ENCODE measurements at places on chromosomes 6 and 20.

DNA sequence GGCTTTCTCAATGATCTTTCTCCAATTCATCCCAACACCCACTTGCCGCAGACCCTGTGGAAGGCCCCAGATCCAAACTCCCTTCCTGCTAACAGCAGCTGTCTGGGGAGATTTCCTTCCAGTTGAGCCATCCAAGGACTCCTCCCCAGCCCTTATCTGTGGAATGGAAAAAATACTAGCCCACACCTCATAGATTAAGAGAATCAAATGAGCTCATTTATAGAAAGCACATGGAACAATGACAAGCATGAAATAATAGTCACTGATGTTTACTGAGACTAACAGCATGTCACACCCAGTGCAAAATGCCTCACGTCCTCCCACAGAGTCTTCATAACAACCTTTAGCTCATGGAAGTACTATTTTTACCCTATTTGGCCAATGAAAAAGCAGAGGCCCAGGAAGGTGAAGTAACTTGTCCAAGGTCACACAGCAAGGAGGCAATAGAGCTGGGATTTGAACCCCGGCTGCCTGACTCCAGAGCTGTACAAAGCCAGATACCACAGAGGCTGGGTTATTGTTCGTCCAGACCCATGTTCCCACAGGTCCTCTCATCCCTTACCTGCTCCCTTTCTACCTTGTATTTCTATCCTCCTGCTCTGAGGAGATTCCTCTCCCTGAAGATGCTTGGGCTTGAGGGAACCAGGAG lies 23.4 kb upstream of the PTGIS start:
- DNase-seq = no peak

DNA sequence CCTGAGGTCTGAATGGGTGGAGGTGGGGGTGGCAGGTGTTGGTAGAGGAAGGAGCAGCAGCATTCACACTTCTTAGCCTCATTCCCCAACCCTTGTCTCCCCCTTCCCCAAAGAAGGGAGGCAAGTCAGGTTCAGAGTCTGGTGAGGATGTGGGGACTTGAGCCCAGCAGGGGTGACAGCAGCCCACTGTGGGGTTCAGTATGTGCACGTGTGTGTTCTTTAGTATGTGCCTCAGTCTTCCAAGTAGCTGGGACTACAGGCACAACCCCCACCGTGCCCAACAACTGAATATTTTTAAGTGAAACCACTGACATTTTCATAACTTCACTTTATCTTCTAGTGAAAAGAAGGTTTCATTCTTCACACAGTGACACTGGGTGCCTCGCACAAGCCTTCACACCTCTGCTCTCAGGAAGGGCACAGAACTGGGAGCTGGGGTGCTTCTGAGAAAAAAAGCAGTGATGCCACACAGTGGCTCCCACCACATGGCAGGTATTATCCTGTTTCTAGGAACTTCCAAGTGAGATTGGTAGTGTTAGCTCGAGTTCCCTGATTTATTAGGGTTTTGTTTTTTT lies 33.4 kb upstream of the PRELID3B start:
- no peak for DNase-seq

GRCh38 chr6:17178754-17179529 lies 77.1 kb downstream of the STMND1 start:
- no peak for DNase-seq

DNA sequence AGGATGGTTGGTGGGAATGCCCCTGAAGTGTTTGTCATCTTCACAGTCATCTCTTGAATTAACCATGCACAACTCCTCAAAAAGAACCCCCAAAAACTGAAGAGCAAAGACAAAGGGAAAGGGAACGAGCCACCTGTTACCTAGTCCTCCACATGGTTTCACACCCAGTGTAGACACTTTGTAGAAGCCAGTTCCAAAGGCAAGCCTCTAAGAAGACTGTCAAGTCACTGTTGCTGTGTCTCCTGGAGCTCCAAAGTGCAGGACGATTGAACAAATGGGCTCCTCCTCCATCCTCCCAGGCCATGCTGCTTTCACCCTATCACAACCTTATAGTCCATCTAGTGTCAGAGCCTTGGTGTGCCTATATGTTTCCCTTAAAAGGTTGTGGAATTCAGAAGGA lies 277.6 kb upstream of the PRDM1 start:
- no peak for DNase-seq

DNA sequence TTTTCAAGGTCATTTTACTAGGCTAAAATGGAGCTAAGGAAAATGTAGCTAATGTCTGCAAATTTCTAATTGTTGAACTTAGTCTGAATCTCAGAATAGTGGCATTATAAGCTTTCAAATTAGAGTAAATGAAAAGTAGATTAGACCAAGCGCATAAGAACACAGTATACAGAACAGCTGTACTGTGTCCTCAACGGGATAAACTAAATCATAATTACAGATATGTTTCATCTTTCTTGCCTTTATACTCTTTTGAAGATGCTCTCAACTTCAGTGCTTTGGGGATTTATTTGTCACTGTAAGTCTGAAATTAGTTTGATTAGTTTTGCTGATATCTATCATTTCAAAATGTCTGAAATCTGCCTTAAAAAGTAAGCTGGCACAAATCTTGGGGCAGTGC lies 305.4 kb downstream of the LAMA2 start:
- DNase-seq = no peak

DNA sequence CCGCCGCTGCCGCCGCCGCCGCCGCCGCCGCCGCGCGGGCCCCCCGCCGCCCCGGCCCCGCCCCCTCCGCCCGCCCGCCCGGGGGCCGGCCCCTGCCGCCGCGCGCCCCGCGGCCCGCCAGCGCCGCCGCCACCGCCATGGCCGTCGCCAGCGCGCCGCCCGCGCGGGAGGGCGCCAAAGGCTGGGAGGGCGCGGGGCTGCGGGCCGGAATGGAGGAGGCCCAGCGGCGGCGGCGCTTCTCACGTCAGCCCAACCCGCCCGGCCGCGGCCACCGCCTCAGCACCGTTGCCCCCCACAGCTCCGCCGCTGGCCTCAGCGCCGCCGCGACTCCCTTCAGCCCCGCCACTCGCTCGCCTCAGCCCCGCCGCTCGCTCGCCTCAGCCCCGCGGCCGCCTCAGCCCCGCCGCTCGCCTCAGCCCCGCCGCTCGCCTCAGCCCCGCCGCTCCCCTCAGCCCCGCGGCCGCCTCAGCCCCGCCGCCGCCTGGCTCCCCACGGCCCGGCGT lies 258 bp downstream of the PHF10 start:
- DNase-seq = no peak

GRCh38 chr6:57256541-57256940 lies 34.4 kb upstream of the RAB23 start:
- DNase-seq = no peak

- peak; percentile 48 for DNase-seq
These were observed 1.2 kb downstream of the VARS1 start for GRCh38 chr6:31794294-31794865.

DNA sequence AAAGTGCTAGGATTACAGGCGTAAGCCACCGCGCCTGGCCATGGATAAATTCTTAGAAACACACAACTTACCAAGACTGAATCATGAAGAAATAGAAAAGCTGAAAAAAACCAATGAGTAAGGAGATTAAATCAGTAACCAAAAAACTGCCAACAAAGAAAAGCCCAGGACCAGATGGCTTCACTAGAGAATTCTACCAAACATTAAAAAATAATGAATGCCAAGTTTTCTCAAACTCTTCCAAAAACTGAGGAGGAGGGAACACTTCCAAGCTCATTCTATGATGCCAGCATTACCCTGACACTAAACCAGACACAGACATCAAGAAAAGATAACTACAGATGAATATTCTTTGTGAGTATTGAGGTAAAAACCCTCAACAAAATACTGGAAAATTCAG lies 44.3 kb downstream of the USP49 start:
- no peak for DNase-seq

- peak; percentile 32 for DNase-seq
These were observed 32.4 kb downstream of the SLC9A8 start for GRCh38 chr20:49845060-49845459.

- DNase-seq = no peak
These were observed 253.4 kb downstream of the PREX1 start for GRCh38 chr20:48574383-48574782.

GRCh38 chr20:36794116-36794474 lies 20.5 kb upstream of the DSN1 start:
- no peak for DNase-seq

DNA sequence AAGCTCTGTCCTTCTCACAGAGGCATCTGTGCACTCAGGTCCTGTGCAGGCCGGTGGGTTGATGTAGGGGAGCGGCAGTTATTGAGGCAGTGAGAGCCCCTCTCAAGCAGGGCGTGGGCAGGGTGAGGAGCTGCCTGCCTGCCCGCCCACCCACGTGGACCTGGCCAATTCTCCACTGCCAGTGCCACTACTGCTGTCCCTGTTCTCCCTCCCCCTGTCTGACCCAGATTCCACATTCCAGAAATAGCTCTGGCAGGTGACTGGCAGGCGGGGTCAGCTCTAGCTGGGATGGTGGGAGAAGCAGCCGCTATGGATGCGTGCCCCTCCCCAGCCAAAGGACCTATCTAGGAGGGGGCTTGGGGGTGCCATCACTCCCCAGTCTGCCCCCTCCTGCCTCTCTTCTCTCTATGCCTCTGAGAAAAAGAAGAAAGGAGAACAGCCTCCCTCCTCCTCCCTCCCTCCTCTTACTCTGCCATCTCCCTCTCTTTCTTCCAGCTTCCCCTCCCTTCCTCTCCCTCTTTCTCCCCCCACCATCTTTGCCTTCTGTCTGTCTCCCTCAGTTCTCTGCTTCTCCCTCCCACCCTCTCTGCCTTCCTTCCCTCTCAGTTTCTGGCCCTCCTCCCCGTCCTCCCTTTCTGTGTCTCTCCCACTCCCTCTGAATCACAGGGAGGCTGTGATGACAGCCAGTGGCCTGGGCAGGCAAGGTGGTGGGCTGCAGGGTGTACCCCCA lies 86.5 kb upstream of the MYL9 start:
- no peak for DNase-seq

DNA sequence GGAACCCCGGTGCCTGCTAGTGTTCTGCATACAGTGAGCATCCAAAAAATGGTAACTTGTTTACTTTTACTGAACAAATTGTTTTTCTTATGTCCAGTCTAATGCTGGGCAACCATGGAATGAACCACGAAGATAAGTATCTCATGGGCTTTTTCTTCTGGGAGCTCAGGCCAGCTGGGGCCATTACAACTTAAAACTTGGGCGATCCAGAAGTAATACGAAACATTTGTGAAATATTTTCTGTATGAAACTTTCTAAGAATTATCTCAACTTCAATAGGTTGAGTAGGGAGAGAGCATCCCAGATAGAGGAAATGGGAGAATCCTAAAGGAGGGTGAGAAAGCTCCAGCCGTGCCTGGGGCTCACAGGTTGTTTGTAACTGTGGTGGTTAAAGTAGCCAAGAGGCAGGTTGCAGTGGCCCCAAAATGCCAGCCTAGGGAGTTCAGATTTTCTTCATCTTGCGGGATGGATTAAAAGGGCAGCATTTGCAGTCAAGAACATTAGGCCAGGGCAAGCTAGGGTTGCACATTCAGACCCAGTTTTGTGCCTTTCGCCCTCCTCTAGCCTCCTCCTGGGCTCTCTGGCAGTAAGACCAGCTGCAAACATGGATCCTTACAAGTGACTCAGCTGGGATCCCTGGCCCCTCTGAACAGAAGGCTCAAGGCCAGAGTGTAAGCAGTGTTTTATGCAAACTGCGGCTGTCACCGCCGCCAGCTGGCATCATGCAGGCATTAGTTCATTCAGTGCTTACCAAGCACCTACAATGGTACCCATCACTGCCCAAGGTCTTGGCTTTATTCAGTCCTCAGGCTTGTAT lies 41.5 kb downstream of the ELMO2 start:
- no peak for DNase-seq

GRCh38 chr20:44727651-44728050 lies 12.5 kb downstream of the CCN5 start:
- DNase-seq = no peak

DNA sequence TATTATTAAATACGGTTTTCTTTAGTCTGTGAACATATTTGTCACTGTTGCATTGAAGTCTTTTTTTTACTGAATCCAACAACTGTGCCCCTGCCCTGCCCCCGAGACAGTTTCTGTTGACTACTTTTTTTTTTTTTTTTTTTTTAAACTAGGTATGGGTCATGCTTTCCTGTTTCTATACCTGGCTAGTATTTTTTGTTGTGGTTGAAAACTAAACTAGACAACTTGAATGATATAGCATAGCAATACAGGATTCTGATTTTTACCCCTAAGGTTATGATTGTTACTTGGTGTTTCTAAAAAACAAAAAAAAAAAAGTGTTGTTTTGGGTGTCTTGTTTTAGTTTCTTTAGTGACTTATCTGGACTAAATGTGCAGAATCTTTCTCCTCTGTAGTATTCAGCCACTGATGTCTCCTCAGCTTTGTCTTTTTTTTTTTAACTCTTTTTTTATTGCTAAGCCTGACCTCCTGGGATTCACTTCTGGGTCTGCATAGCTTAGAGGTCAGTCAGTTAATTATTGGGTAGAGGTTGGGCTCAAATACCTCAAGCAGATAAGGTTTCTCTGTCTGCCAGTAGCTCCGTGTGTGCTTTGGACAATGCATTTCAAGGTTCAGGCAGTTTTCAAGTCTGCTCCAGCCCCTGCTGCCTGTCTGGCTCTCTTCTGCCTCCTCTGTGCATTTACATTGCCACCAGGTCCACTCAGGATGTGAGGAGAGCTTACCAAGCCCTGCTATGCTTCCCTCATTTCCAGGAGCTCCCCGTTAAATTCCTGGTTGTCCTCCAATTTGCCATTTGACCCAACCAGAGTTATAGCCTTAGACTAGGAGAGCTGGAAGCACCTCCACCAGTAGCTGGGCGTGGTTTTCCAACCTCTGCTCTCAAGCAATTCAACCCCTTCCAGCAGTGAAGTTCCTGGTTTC lies 91.4 kb downstream of the SYNDIG1 start:
- DNase-seq = no peak

DNA sequence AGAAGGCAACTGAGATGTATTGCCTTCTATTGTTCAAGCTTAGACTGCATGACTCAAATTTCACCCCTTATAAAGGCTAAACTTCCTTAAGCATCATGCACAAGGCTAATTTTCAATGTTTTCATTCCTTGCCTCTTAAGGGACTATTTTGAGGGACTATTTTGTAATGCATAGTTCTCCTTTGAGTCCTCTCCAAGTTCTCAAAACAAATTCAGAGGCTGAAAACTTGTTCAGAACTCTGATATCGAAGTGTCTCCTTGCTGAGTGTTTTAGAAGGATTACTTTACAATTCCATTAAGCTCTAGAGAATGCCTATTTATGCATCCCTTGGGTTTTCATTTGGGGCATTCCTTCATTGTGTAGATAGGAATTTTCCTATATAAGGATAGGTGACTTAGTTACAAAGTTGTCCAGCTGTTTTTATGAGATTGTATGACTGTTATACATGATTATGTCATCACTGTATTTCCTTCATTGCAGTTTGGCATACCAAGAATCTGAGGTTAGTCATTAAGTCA lies 41.7 kb downstream of the COL19A1 start:
- DNase-seq = no peak
